ENCODE measurements at places on chromosomes 6 and 20. TPM values are rescaled to one million over a fixed set of nuclear protein-coding genes. Genes with fewer than 3 reads are reported as not detected.

ARFGEF3 gene
- 0.88 TPM for total RNA-seq

SOX4 gene
- 5.9 TPM for total RNA-seq

TREML4 gene
- not detected for total RNA-seq

RIPOR2 gene
- 101 TPM for total RNA-seq

MMP24 gene
- 2.3 TPM for total RNA-seq

C20orf204 gene
- 1.9 TPM for total RNA-seq

PGC gene
- 0.91 TPM for total RNA-seq

GRCh38 chr20:36085686-36086267, 68.8 kb upstream of the EPB41L1 start:
- no peak overlapping the region for H3K4me3 ChIP-seq
- no peak overlapping the region for H3K27ac ChIP-seq
- no peaks in the 10 kb centered on the region for H3K4me1 ChIP-seq
- no peak for DNase-seq

DNA sequence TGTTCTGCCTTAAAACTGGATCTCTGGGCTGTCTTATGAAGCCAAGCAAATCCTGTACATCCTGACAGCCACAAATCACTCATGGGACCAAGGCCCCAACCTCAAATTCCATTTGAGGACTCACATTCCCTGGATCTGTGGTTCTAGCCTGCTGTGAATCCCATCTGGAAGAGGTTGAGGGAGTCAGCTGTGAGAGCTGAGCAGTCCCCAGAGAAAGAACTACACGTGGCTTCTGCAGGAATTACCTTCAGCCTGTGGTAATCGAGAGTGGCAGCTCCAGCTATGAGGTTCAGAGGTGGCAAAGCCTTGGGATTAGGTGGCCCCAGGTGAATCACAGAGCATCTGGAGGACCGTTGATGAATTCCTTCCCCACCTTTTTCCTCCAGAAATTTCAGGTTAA, 245.2 kb downstream of the SLC24A3 start:
- no peaks in the 10 kb centered on the region for H3K4me1 ChIP-seq
- no peak for DNase-seq
- H3K36me3 ChIP-seq: no peaks in the 10 kb centered on the region
- no peaks in the 10 kb centered on the region for H3K27me3 ChIP-seq
- no peak overlapping the region for H3K27ac ChIP-seq
- H3K4me3 ChIP-seq: no peak overlapping the region

DNA sequence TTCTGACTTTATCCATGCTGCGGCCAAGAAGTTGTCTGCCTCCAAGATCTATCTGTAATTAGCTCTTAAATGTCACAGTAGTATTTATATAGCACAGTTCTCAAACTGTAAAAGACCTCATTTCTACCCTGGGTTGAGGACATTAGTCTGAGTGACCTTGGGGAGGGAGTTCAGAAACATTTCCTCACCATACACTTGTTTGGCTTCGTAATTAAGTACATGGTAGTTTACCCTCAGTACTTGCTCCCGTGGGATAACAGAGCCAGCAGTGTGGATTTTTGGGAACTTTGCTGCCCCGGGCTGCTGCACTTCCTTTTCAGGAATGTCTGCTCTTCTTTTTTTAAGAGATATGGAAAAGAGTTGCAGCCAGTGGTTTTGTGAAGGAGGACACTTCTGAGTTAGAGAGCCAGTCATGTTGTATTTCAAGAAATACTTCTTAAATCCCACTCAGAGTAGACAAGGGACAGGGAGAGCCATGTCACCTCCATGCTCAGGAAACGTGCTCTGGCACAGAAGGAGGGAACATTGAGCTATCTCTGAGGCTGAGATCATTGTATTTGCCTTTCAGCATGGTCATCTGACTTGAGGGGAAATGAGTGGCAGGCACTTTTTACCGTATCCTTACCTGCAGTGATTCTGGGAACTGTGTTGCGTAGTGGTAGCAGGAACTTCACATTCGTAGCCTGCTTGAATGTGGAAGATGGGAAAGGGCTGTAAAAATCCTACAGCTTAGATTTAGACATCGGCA, 33.6 kb downstream of the RPRD1B start:
- H3K27ac ChIP-seq: peak overlapping the region; percentile 37
- peaks cover 9% of the 10 kb centered on the region for H3K4me1 ChIP-seq
- no peak overlapping the region for H3K4me3 ChIP-seq
- H3K27me3 ChIP-seq: no peaks in the 10 kb centered on the region
- no peaks in the 10 kb centered on the region for H3K36me3 ChIP-seq

DNA sequence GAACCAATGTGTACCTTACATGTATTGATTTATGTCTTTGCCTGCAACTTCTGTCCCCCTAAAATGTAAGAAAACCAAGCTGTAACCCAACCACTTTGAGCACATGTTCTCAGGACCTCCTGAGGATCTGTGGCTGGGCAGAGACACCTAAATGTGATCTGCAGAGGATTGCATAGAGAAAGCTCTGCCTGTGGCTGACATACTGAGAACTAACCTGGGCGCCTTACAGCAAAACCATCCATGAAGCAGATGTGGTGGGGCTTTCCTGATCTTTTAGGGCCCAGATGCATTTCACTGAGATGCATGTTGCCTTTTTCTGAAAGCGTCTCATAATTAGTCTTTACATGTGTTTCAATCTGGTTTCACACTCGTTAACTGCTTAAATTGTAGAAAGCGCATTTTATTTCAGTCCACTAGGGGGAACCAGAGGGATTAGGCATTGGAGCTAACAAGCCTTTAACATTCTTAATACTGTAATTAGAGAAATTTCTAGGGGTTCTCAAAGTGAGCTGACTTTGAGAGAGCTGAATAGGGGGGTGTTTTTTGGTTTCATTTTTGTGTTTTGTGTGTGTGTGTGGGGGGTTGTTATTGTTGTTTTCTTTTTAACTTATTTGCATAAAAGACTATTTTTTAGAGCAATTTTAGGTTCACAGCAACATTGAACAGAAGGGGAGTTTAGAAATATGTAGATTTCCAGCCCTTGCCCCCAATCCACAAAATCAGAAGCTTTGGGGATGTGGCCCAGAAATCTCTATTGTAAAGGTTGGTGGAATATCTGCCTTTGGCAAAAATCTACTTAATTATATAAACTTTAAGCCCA, 50.9 kb upstream of the FAM184A start:
- H3K36me3 ChIP-seq: no peaks in the 10 kb centered on the region
- no peaks in the 10 kb centered on the region for H3K27me3 ChIP-seq
- no peak for DNase-seq
- H3K4me1 ChIP-seq: no peaks in the 10 kb centered on the region
- no peak overlapping the region for H3K4me3 ChIP-seq

DNA sequence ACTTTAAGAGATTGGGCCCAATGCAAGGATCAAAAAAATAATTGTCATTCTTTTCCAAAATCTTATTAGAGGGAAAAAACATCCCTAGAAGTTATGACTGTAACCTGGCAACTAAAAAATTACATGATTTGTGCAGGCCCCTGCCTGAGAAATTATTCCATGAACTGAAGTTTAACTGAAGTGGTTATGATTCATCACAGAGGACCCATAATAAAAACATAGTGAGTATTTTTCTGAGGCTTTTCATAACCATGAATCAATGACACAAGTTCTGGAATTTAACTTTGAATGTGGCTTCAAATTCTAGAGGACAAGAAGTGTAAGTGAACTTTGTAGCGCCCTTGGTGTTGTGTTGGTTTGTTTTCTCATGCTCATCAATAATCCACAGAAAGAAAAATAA, 31.1 kb upstream of the CARMIL1 start:
- no peak overlapping the region for H3K27ac ChIP-seq
- H3K4me3 ChIP-seq: no peak overlapping the region
- H3K27me3 ChIP-seq: no peaks in the 10 kb centered on the region
- H3K4me1 ChIP-seq: no peaks in the 10 kb centered on the region
- DNase-seq: no peak

GRCh38 chr20:12717061-12717460, 291.7 kb upstream of the SPTLC3 start:
- no peaks in the 10 kb centered on the region for H3K27me3 ChIP-seq
- DNase-seq: no peak
- no peak overlapping the region for H3K27ac ChIP-seq
- no peaks in the 10 kb centered on the region for H3K36me3 ChIP-seq
- no peak overlapping the region for H3K4me3 ChIP-seq

- no peaks in the 10 kb centered on the region for H3K27me3 ChIP-seq
- no peak overlapping the region for H3K27ac ChIP-seq
- no peak for DNase-seq
- no peak overlapping the region for H3K4me3 ChIP-seq
- H3K4me1 ChIP-seq: no peaks in the 10 kb centered on the region
These were observed 53.3 kb downstream of the SYNDIG1 start for GRCh38 chr20:24522452-24523330.

- DNase-seq: no peak
- no peaks in the 10 kb centered on the region for H3K27me3 ChIP-seq
- no peak overlapping the region for H3K27ac ChIP-seq
- H3K36me3 ChIP-seq: no peaks in the 10 kb centered on the region
- peaks cover 6% of the 10 kb centered on the region for H3K4me1 ChIP-seq
These were observed 91.3 kb downstream of the SHLD1 start for GRCh38 chr20:5841522-5841921.

- no peak for DNase-seq
- H3K27me3 ChIP-seq: peaks cover 8% of the 10 kb centered on the region
- H3K4me3 ChIP-seq: peak overlapping the region; percentile 32
These were observed 22.7 kb upstream of the TMEM181 start for GRCh38 chr6:158536891-158537798.

DNA sequence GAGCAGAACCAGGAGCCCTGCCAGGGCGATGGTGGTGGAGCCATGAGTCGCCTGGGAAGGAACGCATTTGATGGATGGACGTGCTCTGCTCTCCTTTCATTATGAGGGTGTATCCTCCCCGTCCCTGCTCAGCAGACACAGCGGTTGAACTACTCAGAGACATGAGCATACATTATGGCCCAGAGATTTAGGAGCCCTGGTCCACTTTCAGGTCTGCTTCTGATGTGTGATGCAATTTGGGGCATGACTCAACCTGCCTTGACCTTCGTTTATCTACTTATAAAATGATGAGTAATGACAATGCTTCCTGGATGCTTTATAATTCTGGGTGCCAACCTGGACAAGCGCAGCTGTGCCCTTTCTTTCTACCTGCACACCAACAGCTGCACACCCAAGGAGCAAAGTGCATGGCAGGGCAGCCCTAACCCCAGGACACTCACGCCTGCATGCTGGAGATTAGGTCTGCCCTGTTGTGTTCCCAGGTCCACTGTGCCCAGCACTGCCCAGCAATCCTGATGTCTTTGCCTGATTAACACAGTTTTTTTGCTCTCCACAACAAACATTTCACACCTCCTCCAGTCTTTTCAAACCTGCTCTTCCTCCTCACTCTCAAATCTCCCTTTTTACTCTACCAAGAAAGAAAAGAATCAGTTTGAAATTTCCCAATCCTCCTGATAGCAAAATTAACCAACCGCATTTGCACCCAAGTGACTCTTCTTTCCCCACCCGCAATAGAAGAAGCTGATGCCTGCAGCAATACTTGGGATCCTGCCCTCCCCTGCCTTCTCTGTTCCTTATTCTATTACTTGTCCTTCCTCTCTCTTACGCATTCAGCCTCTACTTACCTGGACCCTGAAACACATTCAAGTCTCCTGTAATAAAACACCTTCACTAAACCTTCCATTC, 81.2 kb downstream of the EZR start:
- no peaks in the 10 kb centered on the region for H3K36me3 ChIP-seq
- DNase-seq: no peak
- no peaks in the 10 kb centered on the region for H3K4me1 ChIP-seq
- no peak overlapping the region for H3K4me3 ChIP-seq
- H3K27ac ChIP-seq: no peak overlapping the region

GRCh38 chr6:6696867-6697531, 108.5 kb downstream of the LY86 start:
- no peak for DNase-seq
- H3K27me3 ChIP-seq: no peaks in the 10 kb centered on the region
- H3K4me1 ChIP-seq: peaks cover 7% of the 10 kb centered on the region
- peak overlapping the region; percentile 68 for H3K27ac ChIP-seq
- H3K36me3 ChIP-seq: no peaks in the 10 kb centered on the region

DNA sequence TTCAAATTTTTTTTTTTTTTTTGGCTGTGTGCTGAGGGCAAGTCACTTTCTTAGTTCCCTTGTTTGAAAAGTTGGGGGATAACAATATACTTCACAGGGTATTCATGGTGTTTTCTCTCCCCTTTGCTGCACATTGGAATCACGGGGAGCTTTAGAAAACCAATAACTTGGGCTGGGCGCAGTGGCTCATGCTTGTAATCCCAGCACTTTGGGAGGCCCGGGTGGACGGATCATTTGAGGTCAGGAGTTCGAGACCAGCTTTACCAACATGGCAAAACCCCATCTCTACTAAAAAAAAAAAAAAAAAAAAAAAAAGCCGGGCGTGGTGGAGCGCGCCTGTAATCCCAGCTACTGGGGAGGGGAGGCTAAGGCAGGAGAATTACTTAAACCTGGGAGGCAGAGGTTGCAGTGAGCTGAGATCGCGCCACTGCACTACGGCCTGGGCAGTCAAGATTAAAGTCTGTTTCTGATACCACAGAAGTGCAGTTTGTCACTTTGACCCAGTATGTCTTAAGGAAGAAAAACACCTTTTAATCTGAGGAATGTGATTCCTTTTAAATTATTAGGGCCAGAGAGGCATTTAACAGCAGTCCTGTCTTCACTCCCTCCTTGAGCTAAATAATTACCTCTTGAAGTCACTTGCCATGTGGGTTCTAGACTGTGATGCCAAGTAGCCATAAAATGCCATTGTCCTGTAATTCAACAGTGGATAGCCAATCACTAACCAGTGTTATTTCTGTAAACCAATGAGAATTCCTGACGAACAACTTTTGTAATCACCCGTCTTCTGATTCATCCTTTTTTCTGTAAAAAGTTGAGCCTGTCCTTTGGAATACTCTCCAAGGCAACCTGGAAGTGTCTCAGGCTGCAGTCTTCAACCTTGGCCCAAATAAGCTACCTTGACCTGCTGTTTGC, 16.1 kb downstream of the SRSF3 start:
- H3K4me3 ChIP-seq: no peak overlapping the region
- DNase-seq: no peak
- H3K4me1 ChIP-seq: peaks cover 9% of the 10 kb centered on the region
- H3K36me3 ChIP-seq: no peaks in the 10 kb centered on the region
- H3K27ac ChIP-seq: no peak overlapping the region

DNA sequence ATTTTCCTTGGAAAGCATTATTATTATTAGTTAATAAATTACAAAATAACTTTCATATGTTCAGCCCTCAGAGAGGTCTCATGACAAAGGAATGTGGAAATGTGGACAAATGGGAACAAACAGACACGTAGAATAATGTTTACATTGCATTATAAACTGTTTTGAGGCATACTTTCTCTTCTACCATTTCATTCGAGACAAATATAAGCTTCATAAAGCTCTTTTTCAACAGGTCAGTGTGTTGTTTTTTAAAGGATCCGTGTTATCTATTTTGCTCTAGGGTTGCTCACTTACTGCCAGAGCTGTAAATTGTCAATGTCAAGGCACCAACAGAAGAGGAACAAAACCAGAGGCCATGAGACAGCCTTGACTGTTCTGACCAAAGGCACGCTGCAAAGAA, 256.8 kb downstream of the PHACTR1 start:
- H3K27me3 ChIP-seq: no peaks in the 10 kb centered on the region
- H3K4me3 ChIP-seq: no peak overlapping the region
- no peaks in the 10 kb centered on the region for H3K36me3 ChIP-seq
- H3K4me1 ChIP-seq: no peaks in the 10 kb centered on the region

Data from uterus (tissue), 4 donors.